ENCODE measurements at places on chromosomes 5 and 9.

GRCh38 chr5:141510850-141511601, 22.1 kb downstream of the PCDHGC5 start:
- DNase-seq: no peak

DNA sequence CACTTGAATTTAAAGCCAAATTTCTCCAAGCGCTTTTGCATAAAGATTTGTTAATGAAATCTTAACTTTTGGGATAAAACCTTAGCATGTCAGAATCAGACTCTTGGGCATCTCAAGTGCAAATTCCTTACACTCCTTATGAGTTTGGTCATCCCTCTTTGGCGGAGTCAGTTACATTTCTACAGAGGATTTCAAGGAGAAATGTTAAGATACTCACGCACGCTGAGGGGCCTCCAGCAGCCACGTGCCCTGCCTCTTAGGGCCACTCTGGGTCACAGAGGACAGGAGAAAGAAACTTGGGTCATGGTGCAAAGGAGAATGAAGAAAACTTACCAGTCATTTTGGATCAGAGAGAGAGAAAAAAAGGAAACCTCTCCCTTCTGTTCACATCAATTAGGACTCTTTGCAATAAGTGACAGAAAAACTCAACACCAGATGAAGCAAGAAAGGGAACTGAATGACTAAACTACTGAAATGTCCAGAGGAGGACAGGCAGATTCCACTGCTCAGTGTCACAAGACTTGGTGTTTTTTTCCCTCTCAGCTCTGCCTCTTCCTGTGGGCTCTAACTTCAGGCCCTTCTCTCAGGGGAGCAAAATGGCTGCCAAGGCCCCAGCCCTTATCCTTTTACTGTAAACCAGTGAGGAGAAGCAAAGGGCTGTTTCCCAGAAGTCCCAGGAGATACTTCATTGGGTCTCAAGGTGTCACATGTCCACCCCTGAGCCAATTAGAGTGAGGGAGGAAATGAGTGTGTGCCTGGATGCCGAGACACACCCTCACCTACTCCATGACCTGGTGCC, 63.3 kb upstream of the NFIL3 start:
- no peak for DNase-seq

GRCh38 chr5:35218981-35219380, 11.3 kb downstream of the PRLR start:
- DNase-seq: no peak

GRCh38 chr9:86549401-86549811, 195.2 kb upstream of the TUT7 start:
- DNase-seq: no peak

GRCh38 chr5:137342764-137343163, 156.4 kb downstream of the SPOCK1 start:
- no peak for DNase-seq

DNA sequence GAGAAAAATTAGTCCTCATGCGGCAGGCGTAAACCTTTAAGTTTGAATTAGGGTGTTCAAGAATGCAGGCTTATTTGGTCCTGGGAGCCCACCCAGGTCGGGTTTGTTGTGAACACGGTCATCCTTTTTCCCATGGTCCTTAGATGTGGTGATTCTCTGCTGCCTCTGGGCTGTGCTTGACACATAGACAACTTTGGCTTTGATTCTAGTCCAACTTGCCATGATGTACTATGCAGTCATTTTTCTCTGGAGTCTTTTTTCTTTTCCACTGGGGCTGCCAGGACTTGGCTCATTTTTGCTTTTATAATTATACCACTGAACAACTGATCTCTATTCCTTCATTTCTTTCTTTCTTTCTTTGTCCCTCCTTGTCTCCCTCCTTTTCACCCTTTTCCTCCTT, 218.6 kb downstream of the SREK1 start:
- DNase-seq: no peak

DNA sequence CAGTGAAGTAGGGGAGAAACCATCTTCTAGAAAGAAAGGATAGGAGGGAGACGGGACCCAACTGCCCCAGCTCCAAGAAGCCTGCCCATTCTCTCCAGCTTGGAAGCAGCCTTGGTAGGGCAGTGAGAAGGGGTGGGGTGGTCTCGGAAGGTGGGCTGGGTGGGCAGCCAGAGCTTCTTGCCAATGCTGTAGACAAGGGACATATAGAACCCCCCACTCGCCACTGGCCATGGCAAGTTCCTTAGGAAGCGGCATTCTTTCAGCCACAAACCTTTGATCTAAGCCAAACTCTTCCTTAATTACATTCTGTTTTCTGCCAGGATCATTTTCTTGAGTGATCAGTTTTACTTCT, 90.2 kb downstream of the PSD2 start:
- no peak for DNase-seq

DNA sequence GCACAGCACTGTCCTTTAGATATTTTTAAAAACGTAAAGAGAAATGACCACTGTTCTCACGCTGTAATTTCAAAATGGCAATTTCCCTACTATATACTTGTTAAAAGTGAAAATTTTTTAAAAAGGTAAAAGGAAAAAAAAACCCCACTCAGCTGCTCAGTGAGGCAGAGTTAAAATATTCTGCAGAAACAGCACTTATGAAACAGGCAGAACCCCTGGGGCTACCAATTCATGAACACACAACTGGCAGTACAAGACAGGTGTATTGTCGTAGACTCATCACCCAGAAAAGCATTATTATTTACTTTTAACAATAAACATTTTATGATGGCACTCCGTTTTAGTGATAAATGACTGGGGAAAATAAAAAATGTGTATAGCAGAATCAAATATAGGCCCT, 1.5 kb upstream of the RASGRF2 start:
- DNase-seq: no peak

DNA sequence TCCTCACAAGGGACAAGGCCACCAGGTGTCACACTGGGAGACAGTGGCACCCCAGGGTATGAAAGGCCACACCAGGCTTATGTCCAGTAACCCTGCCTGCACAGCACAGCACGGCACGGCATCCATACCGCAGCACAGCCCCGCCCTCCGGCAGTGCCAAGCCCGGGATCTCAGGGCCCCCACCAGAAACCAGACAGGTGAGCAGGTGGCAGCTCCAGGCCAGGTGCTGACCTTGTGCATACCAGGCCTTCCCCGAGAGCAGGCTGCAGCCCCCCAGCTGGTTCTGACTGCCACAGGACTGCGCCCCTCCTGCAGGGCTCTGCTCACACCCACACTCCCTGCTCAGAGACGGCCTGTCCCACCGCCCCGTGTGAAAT, 56.5 kb downstream of the ADAMTS2 start:
- no peak for DNase-seq

DNA sequence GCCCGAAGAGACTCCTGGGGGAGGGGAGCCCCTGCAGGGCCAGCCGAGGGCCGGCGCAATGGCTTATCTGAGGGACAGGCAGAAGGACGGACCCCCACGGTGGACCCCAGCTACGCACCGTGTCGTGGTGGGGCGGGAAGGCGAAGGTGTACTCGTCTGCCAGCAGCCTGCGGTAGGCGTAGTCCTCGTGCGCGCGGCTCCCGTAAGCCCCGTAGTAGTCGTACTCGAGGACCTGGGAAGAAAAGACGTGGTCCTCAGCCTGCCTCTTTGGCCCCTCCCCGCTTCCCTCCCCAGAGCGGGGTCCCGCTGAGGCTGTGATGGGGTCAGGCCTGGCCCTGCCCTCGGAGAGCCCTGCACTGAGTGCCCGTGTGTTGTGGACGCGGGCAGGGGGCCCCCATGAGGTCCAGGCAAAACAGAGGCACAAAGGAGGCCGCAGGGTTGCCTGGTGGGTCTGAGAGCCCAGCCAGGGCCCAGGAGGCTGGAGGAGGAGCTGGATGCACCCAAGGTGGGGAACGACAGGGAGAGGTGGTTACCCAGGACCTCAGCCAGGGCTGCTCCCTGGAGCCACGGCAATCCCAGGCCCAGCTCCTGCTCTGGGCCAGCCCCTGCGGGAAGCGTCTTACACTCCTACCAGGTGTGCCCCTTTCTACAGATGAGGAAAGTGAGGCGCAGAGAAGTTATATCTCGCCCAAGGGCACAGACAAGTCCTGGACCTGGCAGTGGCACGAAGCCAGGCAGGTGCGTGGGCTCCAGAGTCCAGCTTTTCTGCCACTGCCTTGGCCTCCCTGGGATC, 35.2 kb downstream of the SARDH start:
- DNase-seq: no peak

DNA sequence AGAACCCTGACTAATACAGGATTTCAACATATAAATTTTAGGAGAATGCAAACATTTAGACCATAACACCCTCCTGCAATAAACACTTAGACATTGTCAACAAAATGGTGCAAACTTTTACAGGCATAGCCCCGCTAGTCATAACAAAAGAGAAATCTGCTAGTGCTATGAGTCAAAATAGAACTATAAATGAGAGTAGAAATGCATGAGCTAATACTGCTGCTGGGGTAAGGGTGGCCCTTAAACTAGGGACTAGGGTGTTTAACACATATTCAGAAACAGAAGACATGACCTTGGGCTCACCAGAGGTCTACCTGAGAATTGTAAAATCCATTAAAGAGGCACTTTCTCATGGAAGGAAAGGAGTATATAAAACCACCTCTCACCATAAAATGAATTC, 131.6 kb downstream of the TLR4 start:
- DNase-seq: no peak

DNA sequence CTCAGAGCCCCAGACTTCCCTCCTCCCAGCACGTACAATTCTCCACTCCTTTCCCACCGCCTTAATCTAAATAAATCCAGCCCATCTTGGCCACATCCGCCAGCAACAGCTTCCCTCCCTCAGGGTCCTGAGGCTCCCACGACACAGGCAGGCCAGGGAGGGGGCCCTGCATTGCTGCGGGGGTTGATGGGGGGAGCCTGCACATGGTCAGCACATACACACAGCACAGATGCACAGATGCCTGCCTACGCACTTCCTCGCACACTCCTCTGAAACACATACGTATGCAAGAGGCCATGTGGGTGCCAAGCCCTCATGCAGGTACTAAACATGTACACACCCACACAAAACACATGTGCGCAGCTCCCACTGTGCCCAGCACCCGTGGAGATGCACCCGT, 14.8 kb downstream of the PDGFRB start:
- peak; percentile 75 for DNase-seq

DNA sequence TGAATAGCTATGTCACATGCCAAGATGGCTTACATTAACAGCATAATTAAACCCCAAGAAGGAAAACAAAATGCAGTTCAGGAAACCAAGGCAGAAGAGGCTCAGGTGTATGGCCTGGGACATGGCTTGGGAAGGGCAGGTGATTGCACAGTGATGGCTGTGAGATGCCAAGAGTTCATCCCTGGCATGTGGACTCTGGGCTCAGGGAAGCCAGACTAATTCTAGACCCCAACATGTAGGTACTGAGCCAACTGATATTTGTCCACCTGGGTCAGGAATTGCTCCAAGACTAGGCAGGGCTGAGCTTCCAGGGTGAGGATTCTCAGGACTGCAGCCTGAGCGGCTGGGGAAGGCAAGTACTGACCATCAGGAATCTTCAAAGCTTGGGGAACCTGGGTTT, 218.4 kb upstream of the PIK3R1 start:
- DNase-seq: no peak

DNA sequence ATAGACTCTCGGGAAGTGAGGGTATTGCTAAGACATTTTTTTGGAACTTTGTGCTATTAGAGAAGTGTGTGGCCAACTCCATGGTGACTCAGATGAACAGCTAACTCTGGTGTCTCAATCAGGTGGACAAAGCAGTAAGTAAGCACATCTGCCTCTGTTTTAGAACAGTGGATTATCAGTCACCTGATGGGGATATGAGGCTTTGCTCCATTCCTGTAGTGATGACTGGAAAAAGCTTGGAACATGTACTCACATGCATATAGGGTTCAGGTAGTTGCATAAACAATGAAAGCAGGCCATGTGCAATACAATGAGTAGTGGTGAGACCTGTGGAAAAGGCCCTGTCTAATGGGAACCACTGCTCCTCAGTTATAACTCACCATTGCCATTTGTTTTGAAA, 168.2 kb upstream of the FBN2 start:
- DNase-seq: no peak

- no peak for DNase-seq
Measured at GRCh38 chr9:92769990-92770359, 5.3 kb upstream of the BICD2 start.

- DNase-seq: no peak
Measured at GRCh38 chr5:159971931-159972461, 36.9 kb upstream of the TTC1 start.

- DNase-seq: no peak
Measured at GRCh38 chr9:126642839-126643238, 29.1 kb downstream of the LMX1B start.

GRCh38 chr9:116868201-116868600, 181.1 kb downstream of the TRIM32 start:
- DNase-seq: no peak

- no peak for DNase-seq
Measured at GRCh38 chr5:79936646-79937216, 54.3 kb downstream of the MTX3 start.

- DNase-seq: no peak
Measured at GRCh38 chr9:137762414-137763061, 115.0 kb upstream of the CACNA1B start.

- DNase-seq: peak; percentile 19
Measured at GRCh38 chr5:10424124-10424731, 17.5 kb upstream of the ROPN1L start.

DNA sequence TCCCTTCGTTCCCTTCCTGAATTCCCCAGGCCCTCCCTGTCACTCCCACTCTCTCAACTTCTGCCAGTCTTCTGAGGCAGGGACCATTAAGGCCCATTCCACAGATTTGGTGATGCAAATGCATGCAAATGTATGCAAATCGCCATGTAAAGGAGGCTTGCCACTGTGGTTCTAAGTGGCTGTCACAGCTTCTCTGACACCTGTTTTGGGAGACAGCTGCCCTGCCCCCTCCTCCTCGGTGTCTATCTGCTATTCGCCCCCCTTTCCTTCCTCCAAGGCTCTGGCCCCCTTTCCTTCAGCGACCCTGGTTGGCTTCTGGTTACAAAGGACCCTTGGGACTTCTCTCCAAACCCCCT, 10.5 kb upstream of the ARAP3 start:
- no peak for DNase-seq

DNA sequence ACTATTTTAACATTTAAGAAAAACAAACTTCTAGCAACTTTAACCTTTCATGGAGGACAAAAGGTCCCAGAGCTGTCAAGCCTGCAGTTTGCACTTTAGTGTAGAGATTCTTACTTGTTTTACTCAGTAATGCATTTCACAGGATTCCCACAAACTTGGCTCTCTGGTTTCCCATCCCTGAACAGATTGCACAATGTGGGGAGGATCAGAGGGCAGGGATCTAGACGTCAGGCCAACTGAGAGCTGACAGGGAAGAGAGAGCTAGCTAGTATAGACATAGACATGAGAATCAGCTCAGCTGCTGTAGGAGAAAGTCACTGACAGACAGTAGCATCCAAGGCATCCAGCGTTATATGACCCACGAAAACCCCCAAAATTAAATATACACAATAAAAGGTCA, 20.9 kb upstream of the BNIP1 start:
- no peak for DNase-seq

GRCh38 chr9:128333451-128333869, 6.9 kb upstream of the SLC27A4 start:
- no peak for DNase-seq

DNA sequence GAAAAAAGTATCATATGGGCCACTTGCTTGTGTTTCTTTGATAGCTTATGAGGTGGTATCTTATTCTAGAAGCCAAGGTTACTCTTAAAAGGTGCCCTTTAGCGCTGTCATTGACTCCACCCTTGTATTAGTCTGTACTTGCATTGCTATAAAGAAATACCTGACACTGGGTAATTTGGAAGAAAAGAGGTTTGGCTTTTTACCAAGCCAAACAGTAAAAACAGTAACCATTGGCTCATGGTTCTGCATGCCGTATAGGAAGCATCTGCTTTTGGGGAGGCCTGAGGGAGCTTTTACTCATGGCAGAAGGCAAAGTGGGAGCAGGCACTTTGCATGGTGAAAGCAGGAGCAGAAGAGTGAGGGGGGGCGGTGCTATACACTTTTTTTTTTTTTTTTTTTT, 87.4 kb downstream of the TEK start:
- DNase-seq: no peak

Measured in renal pelvis (tissue), 12 donors.